ENCODE measurements at places on chromosomes 3 and 15.

DNA sequence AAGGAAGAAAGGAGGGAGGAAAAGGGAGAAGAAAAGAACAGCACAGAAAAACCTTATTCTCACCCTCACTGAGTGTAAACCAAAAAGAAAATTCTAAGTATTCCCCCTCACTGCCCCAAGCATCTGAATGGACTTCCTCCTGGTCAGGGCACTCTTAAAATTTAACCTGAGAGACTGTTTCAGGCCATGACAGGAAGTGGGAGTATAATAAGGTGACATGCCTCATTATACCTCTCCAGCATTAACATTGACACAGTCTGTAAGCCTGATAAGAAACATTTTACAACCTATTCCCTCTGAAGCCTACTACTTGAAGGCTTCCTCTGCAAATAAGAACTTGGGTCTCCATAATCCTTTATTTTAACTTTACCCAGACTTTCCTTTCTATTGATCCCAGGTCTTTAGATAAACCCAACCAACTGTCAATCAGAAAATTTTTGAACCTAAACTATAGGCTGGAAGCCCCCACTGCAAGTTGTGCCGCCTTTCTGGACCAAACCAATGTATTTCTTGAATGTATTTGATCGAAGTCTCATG, 41.7 kb downstream of the SLCO2A1 start:
- DNase-seq, result no peak

DNA sequence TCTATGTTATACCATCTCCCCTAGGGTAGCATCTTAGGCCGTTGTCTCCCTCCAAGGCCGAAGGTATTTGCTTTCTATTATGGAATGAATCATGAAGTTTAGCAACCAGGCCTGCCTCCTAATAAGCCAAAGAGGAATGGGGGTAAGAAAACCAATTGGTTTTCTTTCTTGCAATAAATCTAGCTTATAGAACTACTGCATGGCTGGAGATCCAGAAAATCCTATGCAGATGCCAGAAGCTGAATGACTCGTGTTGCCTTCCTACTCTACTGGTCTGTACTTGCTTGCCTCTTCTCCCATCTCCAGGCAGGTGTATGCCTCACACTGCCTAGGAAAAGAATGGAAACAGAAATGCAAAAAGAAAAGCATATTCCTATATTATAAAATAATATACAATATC, 31.1 kb upstream of the IL16 start:
- no peak for DNase-seq

DNA sequence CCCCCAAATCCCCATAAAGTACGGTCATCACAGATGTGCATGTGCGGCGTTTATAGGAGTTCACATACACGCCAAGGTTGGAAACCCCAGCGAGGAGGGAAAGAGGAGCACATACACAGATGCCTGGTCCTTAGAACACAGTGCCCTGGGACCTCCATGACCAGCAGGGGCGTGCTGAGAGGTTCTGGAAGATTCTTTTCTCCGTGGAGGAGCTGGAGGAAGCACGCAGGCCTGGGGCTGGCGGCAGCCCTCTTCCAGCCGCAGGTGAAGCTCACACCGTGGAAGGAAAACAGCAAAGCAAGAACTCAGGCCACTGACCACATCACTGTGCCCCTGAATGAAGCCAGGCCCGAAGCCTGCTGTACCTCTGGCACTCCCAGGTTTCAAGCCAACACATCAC, 61.0 kb upstream of the SEC61A1 start:
- no peak for DNase-seq

DNA sequence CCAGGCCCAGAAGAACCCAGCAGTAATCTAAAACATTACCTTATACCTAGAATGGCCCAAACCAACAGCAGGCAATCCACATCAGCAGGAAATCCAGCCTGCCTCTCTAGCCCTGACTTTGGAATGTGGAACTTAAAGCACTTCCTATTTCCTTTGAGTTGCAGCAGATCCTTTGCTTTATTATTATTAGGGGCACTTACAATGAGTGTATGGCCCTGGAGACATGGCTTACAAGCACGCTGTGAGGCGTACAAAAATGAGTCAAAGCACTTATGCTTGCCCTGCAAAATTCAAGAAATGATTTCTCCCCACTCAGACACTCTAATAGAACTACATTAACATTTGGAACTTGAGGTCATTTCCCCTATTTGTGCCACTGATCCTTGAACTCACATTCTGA, 9.5 kb upstream of the KNSTRN start:
- DNase-seq, result no peak

- no peak for DNase-seq
These were observed 1037.0 kb upstream of the CFAP20DC start for GRCh38 chr3:60086811-60087210.

DNA sequence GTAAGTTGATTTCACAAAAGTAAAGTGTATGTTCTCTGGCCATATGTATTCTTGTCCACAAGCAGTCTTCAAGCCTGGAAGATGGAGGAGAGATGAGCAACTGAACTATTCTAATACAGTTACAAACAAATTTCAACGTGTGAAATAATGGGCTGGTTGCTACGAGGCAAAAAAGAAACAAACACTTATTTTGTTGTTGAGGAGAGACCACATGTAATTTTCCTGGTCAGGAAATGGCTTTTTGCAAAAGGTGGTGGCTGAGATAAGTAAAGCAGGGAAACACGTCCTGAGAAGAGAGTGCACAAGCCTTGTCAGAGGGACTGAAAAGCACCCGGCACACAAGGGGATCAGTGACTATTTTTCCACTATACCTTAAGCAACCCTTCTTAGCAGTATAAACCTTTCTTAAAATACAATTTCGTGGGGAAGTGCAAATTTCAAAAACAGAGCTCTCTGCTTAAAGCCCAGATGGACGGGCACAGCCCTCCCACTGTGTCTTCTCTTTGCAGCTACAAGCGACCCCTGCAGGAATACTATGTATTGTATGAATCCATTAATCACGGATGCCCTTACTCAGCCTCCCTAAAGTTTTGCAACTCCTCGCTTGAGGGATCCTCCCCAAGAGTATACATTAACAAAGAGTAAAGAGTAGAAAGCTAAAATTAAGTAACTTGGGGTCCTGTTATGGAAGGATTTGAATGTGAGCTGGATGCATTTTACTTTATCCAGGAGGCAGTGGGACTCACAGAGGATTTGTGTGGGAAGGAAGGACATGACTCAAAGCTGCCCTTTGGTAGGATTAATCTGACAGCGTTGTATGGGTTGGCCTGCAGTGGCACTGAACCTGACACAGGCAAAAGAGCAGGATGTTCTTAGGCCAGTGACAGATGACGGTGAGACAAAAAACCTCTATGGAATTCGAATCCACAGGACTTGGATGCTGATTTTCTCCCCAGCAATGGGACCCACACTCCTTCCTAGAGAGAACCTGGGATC, 253.7 kb downstream of the IL5RA start:
- no peak for DNase-seq

- no peak for DNase-seq
These were observed 31.2 kb downstream of the FOXB1 start for GRCh38 chr15:60035344-60035743.

DNA sequence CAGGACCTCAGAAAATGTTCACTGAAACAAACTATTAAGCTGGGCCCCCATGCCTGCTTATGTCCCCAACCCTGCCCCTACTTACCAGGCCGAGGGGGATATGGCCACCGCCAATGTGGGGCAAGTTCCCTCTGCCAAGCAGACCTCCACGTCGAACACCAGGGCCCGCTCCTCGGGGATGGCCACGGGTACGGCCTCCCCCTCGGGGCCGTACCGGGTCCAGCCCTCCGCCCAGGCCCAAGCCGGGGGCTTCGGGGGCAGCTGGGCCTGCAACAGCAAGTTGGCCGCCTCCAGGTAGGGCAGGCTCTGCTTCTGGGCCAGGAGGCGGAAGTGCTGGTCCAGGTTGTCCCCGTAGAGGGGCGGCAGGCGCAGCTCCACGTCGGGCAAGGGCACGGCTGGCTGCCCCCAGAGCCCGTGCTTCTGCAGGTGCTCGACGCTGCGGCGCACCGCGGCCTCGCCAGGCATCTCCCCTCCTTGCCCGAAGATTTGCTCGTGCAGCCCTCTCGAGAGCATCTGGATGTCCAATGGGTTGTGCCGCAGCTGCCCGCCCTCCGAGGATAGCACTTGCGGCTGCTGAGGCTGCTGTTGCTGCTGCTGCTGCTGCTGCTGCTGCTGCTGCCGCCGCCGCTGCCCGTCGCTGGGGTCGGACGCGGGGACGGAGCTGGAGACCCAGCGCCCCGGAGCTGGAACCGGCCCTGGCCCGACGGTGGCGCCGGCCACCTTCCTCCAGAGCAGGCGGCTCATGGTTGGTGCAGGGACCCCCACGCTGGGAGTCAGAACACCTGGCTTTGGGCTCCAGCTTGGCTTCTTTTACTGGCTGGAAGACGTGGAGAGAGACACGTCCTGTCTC, 1.4 kb downstream of the POLG start:
- DNase-seq, result no peak

GRCh38 chr3:15403495-15403894, 23.8 kb downstream of the METTL6 start:
- peak; percentile 59 for DNase-seq

- no peak for DNase-seq
These were observed 46.3 kb downstream of the GPR171 start for GRCh38 chr3:151156618-151157216.

- no peak for DNase-seq
These were observed 652.5 kb upstream of the NECTIN3 start for GRCh38 chr3:110419096-110419495.

- no peak for DNase-seq
These were observed 38.0 kb upstream of the XCR1 start for GRCh38 chr3:46065294-46065705.

DNA sequence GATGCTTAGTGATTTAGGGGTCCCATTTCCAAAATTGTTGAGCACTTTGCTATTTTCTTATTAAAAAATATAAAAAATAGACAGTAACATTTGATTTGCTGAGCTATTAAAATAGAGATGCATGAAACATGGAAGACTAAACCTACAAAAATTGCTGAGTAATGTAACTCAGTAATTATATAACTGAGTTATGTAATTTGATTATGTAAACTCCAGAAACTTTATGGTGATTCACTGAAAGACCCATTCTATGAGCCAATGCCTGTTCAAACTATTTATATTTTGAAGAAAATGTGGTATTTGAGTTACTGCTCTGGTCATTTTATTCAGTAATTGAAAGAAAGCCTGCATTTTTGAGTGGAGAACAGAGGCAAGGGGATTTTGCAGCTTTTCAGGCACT, 1221.5 kb upstream of the ALCAM start:
- DNase-seq, result no peak

- DNase-seq, result no peak
These were observed 307.0 kb downstream of the ARPP21 start for GRCh38 chr3:35946121-35946853.

GRCh38 chr15:66884115-66884622, 181.2 kb upstream of the SMAD3 start:
- no peak for DNase-seq

DNA sequence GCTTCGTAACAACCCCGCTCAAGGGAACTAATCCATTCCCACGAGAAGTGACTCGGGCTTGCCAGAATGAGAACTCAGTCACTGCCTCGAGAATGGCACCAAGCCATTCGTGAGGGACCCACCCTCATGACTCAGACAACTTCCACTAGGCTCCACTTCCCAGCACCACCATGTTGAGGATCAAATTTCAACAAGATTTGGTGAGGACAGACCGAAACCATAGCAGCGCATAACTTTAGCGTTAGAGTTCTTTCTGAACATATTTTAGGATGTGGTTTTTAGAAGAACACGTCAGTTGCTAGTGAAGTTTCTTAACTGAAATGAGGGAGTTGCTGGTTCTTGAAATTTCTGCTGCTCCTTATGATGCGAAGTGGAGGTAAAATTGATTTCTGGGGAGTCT, 13.5 kb downstream of the PTPRG start:
- no peak for DNase-seq

DNA sequence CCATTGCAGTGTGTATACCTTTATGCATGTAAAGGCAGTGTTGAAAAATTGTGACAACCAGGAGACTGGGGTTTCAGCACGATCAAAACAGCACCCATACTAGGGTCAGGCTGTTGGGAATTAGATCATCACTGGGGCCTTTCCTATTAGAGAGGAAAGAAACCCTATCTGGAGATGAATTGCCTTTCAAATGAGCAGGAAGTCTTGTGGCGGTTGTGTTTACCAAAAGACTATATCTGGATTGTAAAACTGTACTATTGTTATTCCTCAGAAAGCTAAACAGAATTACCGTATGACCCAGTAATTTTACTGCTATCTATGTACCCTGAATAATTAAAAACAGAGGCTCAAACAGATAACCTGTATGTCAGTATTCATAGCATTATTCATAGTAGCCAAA, 10.1 kb downstream of the UBE2E1 start:
- DNase-seq, result no peak

DNA sequence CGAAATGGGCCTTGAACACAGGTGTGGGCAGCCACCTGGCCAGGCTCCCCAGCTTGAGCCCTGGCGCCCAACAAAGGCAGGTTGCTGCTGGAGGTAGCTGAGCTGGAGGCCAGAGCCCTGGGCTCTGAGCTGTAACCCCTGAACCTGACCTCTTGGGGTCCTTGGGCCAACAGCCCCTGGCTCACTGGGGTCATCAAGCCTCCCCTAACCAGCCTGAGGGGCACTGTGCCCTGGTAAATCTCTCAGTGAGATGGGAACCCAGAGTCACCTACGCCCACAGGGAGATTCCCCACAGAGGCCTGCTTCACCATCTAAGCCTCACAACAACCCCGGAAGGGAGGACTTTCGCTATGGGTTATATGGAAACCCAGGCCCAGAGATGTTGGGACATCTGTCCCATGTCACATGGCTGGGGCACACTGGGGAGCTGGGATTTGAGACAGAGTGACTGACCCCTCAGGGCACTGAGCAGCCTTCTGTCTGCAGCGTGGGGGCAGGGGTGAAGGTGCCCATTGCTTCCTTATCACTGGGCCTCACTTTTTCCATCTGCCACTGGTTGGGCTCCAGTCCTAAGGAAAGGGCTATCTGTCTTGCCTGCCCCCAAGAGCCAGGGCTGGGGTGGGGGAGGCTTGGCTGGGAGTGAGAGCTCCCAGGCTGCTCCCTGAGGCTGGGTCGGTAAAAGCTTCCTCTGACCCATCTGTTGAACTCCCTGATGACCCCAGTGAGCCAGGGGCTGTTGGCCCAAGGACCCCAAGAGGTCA, 59.1 kb downstream of the IQSEC1 start:
- DNase-seq, result no peak

GRCh38 chr3:145286937-145287336, 874.0 kb downstream of the PLOD2 start:
- DNase-seq, result no peak

DNA sequence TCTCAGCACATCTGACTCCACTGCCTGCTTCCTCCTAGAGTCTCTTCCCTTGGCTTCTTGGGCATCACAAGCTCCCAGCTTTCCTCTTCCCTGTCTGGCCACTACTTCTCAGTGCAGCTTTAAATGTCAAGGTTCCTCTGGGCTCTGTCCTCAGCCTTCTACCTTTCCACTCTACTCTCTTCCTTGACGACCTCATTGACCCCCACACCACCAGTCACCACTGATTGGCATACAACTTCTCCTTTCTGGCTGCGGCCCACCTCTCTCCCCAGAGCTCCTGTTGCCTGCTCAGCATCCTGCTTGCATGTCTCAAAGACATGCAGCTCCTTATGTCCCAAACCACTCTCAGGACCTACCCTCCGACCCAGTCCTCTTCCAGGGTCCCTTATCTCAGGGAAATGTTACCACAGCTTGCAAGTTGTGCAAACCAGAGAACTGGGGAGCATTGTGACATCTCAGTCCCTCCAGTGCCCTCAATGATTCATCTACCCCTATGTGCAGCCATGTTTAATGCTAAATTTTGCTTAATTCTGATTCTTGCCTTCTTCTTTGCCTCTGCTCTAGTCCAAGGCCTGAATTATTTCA, 49.9 kb downstream of the TRPM1 start:
- DNase-seq, result no peak

Measured in right forelimb (tissue), 1 donor.